ENCODE measurements at places on chromosomes 16 and 17.

- DNase-seq = no peak
Measured at GRCh38 chr16:55203570-55203969, 120.4 kb upstream of the IRX6 start.

- no peak for DNase-seq
Measured at GRCh38 chr16:54655121-54655590, 275.5 kb upstream of the IRX5 start.

DNA sequence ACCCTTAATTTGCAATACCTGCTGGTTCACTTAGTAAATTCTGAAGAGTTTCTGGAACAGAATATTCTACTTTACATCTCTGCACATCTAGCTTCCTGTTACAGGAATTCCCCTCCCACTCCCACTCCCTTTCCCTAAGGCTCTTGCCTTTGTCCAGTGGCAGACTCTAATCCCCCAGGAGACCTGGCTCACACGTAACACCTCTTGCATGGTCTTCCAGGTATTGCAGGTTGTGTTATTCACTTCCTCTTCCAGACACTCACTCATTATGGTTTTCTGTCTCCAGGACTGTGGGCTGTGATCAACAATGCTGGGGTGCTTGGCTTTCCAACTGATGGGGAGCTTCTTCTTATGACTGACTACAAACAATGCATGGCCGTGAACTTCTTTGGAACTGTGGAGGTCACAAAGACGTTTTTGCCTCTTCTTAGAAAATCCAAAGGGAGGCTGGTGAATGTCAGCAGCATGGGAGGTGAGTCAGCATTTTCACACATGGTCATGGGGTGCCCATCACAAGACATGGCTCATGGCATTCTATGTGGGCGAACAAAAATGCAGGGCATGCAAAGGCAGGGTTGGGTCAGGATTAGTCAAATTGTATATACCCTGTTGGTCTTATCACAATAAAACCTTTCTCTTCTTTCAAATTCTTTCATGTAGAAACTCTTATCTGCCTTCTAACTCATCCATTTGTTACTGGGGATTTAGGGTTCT is 35.8 kb downstream of the HSD17B2 start:
- DNase-seq = no peak

DNA sequence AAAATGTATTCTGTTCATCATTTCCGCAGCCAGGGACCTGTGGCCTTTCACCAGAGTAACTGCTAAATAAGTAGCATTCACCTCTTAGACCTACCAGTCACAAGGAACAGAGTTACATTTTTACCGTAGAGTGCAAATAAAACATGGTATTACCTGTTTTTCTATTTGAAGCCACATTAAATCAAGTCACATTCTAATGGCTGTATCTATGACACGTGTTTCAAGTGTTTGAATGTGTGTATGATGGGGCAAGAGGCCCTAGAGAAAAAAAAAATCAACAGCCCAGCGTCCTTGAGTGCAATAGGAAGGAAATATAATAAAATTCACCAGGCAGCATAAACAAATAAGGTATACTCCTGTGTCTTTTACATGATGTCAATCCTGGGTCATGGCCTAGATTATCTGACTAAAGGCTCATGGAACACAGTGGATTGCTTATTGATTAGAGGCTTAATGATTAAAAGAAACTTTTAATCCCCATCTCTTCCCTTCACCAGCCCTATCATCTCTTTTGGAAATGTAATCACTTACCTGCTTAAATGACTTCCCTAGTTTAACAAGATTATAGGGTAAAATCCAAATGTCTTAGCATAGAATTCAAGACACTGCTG is 168.7 kb upstream of the CDH5 start:
- no peak for DNase-seq

- no peak for DNase-seq
Measured at GRCh38 chr17:48925991-48926342, 17.8 kb downstream of the UBE2Z start.

GRCh38 chr17:1649844-1650501 is at the start of gene RILP:
RILP (minus strand) TSS chr17:1649866; CDS start chr17:1649804, 62 bp downstream.
- no peak for DNase-seq

- no peak for DNase-seq
Measured at GRCh38 chr16:57908409-57908987, 62.4 kb downstream of the CNGB1 start.

DNA sequence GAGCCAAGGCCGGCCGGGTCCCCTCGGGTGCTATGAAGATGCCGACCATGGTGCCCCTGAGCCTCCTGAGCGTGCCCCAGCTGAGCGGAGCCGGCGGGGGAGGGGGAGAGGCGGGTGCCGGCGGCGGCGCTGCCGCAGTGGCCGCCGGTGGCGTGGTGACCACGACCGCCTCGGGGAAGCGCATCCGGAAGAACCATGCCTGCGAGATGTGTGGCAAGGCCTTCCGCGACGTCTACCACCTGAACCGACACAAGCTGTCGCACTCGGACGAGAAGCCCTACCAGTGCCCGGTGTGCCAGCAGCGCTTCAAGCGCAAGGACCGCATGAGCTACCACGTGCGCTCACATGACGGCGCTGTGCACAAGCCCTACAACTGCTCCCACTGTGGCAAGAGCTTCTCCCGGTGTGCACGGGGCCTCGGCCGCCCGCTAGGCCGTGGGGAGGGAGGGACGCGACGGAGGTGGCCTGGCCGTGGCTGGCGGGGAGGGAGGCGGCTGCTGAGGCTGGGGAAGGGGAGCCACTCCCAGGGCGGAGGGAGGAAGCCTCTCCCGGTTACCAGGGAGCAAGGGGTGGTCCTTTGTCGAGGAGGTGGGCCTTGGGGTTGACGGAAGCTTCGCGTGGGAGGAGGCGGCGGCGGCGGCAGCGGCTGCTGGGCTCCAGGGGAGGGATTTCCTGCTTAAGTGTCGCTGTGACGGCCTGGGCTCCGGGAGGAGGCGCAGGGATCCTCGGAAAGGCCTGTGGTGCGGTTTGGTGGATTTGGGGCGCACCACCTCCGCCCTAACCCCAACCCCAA is 1.3 kb downstream of the MAZ start:
- DNase-seq = peak; percentile 69

GRCh38 chr17:44775838-44776621 is 17.2 kb downstream of the ADAM11 start:
- no peak for DNase-seq

DNA sequence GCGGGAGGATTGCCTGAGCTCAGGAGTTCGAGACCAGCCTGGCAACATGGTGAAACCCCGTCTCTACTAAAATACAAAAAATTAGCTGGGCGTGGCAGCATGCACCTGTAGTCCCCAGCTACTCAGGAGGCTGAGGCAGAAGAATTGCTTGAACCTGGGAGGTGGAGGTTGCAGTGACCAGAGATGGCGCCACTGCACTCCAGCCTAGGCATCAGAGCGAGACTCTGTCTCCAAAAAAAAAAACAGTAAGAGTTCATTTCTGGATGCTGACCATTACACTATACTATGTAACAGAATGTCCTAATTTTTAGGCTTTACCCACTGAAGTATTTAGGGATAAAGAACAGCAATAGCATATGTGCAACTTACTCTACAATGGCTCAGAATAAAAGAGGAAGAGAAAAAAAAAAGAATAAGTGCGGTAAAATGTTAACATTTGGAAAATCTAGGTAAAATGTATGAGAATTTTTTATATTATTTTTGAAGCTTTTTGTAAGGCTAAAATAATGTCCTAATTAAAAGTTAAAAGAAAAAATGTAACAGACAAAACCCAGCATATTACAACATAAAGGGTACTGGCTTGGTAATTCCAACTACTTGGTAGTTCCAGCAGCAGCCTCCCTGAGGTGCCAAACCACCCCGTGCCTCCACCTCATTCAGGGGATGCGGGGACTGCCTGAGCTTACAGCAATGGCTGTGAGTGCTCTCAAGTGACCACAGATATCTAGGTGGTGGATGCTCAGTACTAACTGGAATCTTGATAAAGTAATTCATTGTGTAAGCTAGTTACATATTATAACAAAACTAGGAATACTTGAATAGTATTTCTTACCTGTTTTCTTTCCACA is 10.9 kb downstream of the COPS3 start:
- no peak for DNase-seq
